ENCODE measurements at places on chromosomes 5 and 9. TPM values are rescaled to one million over a fixed set of nuclear protein-coding genes. Genes with fewer than 3 reads are reported as not detected.
A peak's percentile ranks its signal among the peaks of the same experiment; 100 is the strongest.

- DNase-seq = no peak
Measured at GRCh38 chr9:122151267-122151828, 8.2 kb downstream of the NDUFA8 start.

GRCh38 chr5:67266654-67267350, 70.2 kb upstream of the CD180 start:
- DNase-seq = no peak

DNA sequence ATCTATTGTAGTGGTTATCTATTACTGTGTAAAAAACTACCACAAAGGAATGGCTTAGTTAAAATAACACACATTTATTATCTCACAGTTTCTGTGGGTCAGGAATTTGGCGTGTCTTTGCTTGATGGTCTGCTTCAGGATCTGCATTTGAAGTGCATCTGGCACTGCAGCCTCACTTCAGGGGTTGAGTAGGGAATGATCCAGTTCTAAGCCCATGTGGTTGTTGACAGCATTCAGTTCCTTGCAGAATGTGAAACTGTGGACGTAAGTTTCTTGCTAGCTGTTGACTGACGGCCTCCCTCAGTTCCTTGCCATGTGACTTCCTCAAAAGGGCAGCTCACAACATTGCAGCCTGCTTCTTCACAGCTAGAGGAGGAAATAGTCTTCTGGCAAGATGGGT, 2.1 kb upstream of the OGN start:
- DNase-seq = no peak

DNA sequence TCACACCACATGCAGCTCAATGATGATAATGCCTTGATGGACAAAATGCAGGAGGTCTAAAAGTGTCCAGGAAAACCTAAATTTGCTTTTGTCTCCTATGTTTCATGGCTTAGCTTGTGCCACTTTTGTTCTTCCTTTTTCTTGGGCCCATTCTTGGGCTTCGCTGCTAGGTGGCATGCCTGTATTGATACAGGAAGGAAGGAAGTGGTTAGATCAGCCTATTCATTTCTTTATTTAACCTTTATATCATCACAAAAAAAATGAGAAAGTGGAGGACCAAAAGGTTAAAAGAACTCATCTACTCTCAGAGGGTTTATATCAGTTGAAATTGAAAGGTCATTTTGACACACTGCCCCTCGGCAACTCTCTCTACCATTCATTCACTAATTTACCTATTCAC, 260.2 kb downstream of the ARHGAP26 start:
- no peak for DNase-seq

DNA sequence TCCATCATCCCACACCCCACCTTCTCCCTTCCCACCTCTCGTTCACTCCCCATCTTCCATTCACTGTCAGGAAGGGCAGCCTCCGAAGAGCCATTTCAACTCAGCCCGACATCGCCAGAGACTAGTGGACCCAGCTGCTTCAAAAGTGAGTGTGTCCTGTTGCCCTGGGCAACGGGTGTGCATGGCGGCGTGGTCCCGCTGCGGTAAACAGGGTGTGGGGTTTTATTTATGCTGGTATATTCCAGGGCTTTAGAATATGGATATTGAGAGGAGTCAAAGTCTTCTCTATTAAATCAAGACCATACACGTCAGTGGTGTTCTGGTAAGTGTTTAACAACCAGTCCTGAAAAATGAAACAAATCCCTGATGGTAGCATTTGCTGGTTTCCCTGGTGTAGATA, 274.5 kb downstream of the MAST4 start:
- DNase-seq = no peak

- no peak for DNase-seq
Measured at GRCh38 chr9:124710766-124711165, 60.3 kb downstream of the NR6A1 start.

- DNase-seq = no peak
Measured at GRCh38 chr9:21985964-21986667, 8.1 kb downstream of the CDKN2A start.

- no peak for DNase-seq
Measured at GRCh38 chr5:71834601-71835000, 115.5 kb downstream of the CARTPT start.

GRCh38 chr5:132065951-132066701, 5.7 kb downstream of the IL3 start:
- no peak for DNase-seq

- no peak for DNase-seq
Measured at GRCh38 chr5:35158622-35159369, 71.5 kb downstream of the PRLR start.

DNA sequence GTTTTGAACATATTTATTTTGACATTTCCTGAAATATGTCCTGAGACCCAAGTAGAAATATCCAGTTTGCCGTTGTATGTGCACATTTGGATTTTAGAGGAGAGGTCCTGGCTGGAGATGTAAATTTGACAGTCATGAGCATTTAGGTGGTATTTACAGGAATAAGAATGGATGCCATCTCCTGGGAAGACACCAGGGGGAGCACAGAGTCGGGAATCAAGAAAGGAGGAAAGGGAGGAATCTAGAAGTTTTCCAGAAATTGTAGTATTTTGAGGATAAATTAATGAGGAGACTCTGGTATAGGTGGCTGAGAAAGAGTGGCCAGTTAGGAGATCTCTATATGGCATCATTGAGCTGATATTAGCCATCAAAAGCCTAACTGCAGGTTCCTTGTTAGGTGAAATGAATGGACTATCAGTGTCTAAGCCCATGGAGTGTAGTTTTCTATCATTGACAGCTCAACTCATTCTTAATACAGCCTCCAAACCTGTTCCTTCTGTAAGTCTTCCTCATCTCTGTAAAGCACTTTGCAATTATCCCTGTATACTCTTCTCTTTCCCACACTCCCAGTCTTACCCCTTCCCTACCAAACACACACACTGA, 7.2 kb downstream of the GAPT start:
- DNase-seq = no peak

DNA sequence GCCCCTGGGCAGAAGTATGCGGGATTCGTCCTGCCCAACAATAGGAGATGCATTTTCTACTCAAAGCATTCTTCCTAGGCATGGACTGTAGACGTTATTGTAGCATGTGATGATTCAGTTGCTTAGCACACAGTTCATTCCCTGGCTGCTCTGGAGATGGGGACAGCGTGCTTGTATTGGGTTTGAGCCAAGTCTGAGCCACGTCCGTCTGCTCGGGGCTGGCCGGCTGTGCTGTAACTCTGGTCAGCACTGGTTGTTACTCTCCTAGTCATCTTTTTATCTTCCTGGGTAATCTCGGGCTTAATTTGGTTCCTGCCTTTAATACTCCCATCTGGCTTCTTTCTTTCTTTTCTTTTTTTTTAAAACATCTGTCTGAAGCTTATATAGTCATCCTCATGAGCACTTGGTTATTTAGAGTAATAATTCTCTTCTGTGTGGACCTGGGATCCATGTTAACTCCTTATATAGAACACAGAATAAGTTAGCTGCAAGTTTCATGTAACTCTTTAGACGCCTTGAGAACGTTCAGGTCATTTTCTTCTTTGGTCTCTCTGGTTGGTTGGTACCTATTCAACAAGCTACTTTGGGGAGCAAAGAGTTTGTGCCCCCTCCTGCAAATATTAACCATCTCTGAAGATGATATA, 118.8 kb upstream of the RPS23 start:
- no peak for DNase-seq

- no peak for DNase-seq
Measured at GRCh38 chr5:80704221-80704620, 49.4 kb upstream of the DHFR start.

GRCh38 chr5:137751869-137752491, 2.2 kb downstream of the HNRNPA0 start:
- DNase-seq = no peak

- DNase-seq = no peak
Measured at GRCh38 chr9:93308676-93309075, 124.7 kb downstream of the WNK2 start.

GRCh38 chr9:9753266-9753665, 859.5 kb downstream of the PTPRD start:
- no peak for DNase-seq

DNA sequence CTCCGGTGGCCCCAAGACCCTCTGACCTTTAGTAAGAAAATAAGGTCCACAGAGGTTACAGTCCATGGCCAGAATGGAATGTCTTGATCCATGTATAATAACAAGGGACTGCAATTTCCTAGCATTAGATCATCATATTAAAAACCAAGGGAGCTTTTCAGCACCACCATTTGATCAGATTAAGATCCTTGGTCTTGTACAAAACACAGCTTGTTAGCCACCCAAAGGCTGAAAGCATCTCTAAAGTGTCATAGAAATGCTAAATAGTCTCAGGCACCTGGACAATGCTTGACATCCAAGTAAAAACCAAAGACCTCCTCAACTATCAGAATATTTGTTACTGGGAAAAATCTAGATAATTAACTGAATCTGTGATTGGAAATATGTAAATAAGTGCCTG, 50.3 kb upstream of the VPS13A start:
- DNase-seq = no peak

- DNase-seq = no peak
Measured at GRCh38 chr9:113665064-113665463, 201.5 kb downstream of the RGS3 start.

DNA sequence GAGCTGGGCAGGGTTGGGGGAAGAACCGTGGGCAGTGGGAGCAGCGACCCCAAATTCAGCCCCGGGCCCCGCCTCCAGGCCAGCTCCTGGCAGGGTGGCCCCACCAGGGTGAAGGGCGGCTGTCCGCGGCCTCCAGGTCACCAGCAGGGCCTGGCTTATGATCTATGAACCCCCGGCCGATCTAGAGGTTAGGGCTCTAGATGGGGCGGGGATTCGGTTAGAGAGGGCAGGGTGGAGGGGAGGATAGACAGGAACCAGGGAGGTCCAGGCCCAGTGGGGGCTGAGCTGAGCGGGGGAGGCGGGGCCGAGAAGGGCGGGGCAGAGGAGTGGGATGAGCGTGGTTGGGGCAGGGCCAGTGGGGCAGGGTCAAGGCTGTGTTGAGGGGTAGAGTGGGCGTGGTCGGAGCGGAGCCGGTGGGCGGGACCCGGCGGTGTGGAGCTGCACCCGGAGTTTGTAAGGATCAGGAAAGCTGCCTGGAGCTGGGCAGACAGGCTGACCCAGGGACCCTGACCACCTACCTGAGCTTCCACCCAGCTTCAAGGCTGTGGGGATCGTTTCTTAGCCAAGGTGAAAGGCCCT, 29.3 kb upstream of the OBP2B start:
- peak; percentile 70 for DNase-seq

Gene NAA35
- 23.8 TPM for total RNA-seq

Gene IRGM
- not detected for total RNA-seq

Gene BNC2
- 19.0 TPM for total RNA-seq

Gene ANKRD34B
- not detected for total RNA-seq

Gene CRHBP
- 4.3 TPM for total RNA-seq

Gene CLINT1
- total RNA-seq = 123 TPM

Gene DNAH5
- 0.19 TPM for total RNA-seq

Gene TNFSF8
- 7.0 TPM for total RNA-seq

Data from omental fat pad (tissue), 4 donors.